CD4-positive, alpha-beta T cell (primary cell): ENCODE measurements at places on chromosomes 6 and 20.

DNA sequence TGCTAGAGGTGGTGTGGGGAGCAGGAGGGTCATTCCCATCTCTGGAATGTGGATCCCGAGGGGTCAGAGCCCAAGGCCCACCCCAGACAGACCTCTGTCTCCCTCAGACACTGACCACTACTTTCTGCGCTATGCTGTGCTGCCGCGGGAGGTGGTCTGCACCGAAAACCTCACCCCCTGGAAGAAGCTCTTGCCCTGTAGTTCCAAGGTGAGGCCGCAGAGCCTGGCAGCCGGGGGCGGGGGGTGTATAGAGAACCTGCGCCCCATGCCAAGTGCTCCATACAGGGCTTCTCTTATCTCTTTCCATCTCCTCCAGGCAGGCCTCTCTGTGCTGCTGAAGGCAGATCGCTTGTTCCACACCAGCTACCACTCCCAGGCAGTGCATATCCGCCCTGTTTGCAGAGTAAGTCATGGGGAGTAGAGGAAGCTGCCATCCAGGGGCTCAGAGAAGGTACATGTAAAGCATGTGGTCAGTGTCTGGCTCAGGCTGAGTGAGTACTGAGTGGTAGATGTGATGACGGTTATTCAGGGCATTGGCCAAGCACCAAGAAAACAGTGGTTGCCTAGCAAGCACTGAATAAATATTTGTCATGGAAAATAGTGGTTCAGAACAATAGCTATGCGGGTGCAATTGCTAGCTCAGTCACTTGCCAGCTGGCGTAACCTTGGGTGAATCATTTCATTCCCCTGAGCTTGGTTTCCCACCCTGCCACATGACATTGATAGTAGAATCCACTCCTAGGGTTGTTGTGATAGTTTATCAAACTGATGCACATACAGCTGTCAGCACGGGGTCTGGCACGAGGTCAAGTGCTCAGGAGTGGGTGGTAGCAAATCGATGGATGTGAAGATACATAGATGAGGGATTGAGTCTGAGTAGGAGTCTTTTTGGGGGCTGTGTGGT lies 3.5 kb downstream of the PIGT start:
- no peak for DNase-seq

- no peak for DNase-seq
Observed at GRCh38 chr6:17291778-17292177, 10.6 kb downstream of the RBM24 start.

GRCh38 chr6:26576407-26576843 lies 20.3 kb upstream of the ABT1 start:
- no peak for DNase-seq

- no peak for DNase-seq
Observed at GRCh38 chr20:48214601-48215000, 429.3 kb upstream of the SULF2 start.

- DNase-seq: no peak
Observed at GRCh38 chr6:135043846-135044245, 10.8 kb downstream of the HBS1L start.

DNA sequence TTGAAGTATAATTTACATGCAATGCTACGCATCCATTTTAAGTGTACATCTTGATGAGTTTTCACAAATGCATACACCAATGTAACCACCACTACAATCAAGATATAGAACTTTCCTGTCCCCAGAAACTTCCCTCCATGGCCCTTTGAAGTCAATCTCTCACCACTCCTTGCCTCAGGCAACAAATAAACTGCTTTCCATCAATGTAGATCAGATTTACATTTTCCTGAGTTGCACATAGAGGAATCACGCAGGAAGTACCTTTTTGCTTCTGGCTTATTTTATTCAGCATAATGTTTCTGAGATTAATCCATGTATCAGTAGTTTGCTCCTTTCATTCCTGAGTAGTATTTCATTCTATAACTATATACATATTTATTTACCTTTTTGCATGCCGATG lies 59.6 kb upstream of the NNAT start:
- DNase-seq: no peak

DNA sequence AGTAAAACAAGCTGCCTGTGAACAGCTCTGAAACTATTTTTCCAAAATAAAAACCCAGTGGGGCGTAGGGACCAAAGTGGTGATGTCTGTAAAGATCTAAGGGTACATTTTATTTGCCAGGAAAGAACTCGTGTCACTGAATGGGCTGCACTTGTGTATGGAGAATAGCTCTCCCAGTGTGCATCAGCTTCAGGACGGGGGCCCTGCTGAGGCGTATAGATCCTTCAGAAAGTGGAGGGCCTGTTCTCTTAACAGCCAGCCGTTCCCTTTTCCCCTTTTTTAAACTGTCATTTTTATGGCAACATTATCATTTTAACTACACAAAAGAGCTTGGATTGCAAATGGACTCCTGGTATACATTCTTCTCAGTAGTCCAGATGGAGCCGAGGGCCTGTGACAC lies 137.3 kb downstream of the TMEM242 start:
- no peak for DNase-seq

DNA sequence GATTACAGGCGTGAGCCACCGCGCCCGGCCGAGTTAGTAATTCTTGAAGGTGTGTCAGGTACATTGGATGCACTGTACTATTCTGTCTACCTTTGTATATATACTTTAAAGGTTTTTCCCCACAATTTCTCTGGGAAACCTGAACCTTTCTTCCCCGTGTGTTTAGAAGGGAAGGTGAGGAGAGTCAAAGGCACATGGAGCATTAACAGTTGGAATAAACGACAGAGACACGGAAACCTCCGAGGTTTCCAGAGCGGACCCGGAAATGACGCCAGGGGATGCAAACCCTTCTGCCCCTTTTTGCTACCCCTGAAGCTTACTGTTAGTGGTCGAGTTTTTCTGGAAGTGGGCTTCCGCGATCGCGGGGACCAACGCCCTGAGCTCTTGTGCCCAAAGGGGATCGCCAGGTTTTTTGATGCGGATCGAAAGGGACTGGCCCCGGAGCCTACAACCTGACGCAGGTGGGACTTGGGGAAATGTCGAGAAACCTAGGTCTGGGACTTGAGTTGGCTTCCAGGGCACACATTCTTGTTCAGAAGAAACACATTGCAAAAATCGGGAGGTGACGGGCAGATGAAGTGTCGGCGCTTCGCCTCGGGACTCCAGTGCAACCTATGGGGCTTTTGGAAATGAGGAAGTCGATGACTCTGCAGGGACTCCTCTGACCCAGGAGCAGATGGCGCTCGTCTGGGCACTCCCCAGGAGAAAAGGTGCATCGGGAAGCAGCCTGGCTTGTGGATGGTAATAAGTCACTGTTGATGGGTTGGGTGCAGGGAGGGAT lies 218.2 kb downstream of the OR2B2 start:
- no peak for DNase-seq

DNA sequence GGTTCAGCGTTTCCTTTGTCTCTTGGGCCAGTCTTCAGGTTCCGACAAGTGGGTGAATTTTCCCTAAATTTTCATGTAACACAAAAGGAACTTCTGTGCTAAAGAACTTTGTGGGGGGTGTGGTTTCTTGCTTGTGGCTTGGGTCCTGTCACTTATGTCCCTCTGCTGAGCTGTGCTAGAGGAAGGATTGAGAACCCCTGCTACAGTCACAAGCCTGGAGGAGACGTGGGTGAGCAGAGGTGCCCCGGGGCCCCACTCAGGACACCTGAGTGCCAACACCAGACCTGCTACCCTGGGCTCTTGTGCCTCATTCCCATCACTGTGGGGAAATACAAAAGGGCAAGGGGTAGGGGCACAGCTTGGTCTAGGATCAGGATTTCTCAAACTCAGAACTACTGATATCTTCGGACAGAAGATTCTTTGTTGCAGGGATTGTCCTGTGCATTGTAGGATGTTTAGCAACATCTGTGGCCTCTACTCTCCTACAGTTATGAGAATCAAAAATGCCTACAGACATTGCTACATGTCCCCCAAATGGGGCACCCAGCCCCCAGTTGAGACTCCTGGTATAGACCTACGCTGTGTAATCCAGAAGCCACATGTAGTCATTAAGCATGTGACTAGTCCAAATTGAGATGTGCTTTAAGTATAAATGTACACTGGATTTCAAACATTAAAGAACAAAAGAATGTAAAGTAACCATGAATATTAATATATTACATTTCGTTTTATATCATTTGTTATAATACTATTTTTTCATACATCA lies 128.7 kb downstream of the LY86 start:
- DNase-seq: no peak

- DNase-seq: peak; percentile 86
Observed at GRCh38 chr6:130885392-130886192, 58.4 kb downstream of the SMLR1 start.

DNA sequence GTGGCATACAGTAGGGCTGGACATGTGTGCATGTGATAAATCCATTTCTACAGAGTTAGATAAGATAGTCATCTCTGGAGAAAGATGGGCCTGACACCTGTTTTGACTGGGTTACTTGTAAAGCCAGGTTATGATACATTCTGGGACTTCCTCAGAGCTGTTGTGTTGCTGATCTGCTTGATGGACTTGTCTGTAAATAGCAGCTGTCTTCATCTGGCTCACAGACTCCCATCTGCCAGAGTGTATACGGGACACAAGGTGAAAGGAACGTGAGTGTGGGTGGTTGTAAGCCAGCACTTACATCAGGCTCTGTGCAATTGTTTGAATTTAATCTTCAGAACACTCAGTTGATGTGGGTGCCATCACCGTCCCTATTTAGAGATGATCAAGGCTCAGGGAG lies 49.8 kb downstream of the ZDHHC14 start:
- DNase-seq: no peak

DNA sequence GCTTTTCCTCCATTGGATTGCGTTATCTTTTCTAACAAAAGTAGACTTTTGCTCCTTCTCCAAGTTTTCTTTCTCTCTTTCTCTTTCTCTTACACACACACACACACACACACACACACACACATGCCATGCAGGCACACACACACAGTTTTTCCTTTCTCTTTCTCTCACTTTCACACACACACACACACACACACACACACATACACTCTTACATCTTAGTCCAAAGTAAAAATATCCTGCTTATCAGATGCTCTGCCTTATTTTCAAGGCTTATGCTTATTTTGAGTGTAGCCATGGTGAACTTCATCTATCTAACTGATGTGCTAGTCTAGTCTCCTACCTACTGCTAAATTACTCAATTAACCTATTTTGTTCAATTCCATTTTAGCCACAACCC lies 34.4 kb upstream of the RAB23 start:
- no peak for DNase-seq

GRCh38 chr6:119256978-119257462 lies 92.5 kb downstream of the MAN1A1 start:
- DNase-seq: peak; percentile 3

DNA sequence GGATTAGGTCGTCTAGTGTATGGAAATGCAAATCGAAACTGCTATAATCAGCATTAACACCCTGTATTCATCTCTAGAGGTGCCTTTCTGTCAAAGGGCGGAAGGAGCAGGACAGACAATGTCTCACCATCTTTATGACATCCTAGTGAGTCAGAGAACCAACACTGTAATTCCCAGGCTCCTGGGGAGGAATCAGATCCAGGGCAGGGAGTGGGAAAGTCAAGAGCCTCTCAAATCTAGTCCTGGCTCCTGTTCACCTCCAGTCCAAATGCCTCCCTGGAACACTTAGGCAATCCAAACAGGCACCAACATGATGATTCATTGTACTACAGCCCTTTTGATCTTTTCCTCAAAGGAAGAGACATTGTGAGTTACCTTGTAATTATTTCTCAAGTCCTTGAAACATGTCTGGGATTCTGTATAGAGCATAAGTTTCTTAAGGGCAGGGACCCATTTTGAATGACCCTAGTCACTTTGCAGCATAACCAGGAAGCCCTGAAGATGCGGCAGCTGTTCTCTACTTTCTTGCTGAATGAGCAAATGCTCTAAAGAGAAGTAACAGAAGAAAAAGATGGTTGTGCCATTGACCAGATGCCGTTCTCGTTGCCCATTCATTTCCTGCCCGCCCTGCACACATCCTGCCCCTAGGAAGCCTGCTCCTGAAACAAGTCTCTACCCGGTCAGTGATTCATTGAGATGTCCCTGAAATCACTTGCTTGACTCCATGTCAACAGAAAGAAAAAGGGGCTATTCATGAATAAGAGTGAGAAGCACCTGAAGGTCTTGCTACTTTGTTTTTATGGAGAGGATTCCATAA lies 112.8 kb upstream of the JARID2 start:
- no peak for DNase-seq

DNA sequence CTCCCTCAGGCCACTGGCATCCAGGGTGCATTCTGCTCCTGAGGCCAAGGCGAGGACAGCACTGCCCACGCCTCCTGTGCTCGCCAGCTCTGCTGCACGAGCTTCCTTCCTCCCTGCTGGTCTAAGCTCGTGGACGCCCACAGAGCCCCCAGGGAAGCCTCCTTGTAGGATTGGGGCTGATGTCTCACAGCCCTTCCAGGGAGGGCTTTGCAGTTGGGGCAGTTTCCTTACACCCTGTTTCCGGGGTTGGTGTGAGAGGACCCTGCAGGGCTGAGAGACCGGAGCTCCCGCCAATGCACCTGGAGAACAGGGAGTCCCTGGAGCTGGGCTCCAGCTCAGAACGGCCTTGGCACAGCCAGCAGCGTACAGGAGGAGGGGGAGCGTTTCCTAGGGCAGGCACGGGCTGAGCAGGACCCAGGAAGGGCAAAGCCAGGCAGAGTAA lies 172.4 kb upstream of the PDE10A start:
- DNase-seq: no peak

GRCh38 chr20:57780398-57780797 lies 70.6 kb upstream of the PMEPA1 start:
- DNase-seq: no peak

DNA sequence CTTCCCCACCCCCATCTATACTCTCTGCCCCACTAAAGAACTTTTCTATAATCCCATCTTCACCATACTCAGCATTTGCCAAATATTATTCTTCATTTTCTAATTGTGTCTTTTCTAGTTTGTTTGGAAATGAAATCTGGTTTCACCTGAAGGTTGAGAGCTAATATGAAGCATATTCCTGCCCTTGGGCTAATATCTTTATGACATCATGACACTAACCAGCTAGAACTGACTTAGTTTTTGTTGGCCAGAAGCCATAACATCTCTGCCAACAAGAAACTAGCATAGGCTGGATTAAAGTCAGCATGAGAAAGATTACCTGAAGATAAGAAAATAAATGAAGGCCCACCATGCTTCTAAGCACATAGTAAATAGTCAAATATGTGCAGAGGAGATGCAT lies 16.7 kb downstream of the UNC5CL start:
- no peak for DNase-seq

DNA sequence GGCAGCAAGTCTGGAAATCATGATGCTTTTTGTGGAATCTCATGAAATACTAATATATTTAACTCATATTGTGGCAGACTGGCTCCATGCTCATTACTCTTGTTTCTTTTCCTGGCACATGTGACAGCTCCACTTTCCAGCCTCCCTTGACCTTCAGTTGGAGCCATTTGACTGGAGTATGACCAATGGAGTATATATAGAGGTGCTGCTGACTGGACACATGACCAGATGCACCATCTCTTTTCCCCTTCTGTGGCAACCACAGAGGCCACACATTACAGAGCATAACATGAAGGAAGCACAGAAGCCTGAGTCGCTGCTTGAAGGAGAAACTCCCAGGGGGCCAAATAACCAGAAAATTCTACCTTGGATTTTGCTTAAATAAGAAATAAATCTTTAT lies 77.4 kb downstream of the MKKS start:
- no peak for DNase-seq
